ENCODE measurements at places on chromosomes 2 and 18.

DNA sequence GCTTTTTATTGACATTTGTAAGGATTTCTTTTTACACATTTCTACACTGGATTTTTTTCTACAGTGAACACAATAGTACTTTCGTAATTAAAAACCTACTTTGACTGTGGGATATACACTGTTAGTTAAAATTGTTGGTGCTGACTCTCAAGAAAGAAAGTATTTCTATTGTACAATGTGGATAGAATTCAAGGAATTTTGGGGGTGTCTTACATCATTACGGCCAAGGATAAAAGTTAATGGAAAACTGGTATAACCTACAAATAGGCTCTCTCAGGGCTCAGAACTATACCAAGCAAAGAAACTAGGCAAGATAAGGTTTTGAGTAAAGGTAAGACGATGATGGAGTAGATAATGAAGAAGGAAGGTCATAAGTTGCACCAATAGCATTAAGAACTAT is 198.4 kb upstream of the PARD3B start:
- no peak for DNase-seq

- DNase-seq = no peak
These were observed 60.5 kb upstream of the TMEM200C start for GRCh38 chr18:5955861-5956260.

DNA sequence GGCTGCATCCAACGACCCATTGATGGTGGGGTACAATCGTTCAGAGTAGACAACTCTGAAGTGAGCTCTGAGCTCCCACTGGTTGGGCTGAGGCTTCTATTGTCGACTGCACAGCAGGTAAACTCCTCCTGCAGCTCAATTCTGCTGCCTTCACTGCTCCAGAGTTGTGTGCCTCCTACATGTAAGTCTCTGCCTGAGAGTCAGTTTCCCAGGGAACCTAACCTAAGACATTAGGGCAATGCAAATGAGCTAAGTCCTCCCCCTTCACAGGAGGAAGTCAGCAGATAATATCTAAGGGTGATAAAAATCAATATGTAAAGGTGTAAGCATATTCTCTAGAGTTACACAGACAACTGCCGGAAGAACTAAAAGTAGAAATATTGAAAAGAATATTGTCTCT is 22.5 kb upstream of the ACYP2 start:
- no peak for DNase-seq

DNA sequence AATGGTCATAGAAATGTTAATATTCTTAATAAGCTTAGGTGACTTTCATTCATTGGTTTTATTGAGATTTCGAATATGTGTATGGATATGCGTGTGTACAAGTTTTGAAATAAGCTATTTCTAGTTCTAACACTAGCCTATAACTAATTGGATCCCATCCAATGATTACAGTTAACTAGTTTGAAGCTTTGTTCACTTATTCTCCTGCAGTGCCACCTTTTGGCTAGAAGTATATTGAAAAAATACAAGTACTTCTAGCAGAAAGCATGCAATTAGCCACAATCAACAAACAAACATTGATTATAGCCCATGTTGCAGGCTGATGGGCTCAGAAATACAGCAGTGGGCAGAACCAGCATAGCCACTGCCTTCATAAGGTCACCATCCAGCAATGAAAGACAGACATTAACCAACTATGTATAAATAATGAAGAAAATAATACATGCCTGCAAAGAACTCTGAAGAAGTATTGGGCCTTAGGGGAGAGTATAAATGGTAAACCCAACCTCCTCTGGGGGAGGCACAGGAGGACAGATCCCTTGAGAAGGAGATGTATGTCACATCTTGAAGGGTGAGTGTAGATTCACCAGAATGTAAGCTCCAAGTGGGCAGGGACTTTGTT is 5.1 kb upstream of the PIEZO2 start:
- DNase-seq = no peak

DNA sequence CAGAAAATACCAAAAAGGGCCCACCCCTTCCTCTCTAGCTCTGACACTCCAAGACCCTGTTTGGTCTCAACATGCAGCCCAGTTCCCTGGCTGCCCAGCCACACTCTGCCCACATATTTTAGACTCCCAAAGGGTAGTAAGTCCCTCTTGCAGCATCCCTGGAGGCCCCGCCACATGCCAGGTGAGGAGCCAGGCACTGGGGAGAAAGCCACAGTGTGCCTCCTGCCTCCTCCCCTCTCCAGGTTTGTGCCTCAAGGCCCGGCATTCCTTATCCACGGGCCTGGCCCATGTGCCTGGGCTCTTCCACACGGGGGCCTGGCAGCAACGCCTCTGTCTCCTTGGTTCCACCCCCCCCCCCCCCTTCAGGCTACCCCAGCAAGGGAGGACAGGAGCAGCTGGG is 75.5 kb downstream of the HS1BP3 start:
- DNase-seq = no peak

DNA sequence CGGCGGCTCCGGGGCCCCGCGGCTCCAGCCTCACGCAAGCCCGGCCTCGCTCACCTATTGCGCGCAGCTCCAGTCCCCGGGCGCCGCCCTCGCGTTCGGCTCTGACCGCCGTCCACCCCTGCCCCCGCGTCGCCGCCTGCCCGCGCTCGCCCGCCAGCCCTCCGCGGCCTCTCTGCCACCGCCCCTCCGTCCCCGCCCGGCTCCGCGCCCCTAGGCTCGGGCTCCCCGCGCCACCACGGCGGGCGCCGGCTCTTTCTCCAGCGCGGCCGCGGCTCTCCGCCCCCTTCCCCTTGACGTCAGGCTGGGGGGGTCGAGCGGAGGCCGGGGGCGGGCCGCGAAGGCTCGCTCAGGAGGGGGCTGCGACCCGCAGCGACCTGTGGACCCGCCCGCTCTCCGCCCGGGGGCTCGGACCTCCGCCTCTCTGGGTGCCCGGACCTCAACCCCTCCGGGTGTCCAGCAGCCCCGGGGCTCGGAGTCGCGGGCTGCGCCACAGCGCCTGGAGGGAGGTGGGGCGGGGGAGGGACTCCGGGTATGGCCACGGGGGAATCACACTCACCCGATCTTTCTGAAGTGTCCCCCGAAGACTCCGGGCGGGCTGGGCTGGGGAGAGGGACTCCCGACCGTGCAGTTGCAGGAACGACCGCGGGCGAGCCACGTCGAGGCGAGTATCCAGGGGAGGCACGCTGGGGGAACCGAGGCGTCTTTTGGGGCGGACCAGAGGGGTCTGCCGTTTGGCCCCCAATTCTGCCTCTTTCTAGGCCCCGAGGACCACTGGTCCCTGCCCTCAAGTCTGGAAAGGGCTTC is at the start of gene SEMA4C:
TSS of gene SEMA4C (minus strand) at position 259 of the 804 bp plus-strand sequence. CDS start 2,194 bp downstream, outside the sequence.
- DNase-seq = peak; percentile 51

DNA sequence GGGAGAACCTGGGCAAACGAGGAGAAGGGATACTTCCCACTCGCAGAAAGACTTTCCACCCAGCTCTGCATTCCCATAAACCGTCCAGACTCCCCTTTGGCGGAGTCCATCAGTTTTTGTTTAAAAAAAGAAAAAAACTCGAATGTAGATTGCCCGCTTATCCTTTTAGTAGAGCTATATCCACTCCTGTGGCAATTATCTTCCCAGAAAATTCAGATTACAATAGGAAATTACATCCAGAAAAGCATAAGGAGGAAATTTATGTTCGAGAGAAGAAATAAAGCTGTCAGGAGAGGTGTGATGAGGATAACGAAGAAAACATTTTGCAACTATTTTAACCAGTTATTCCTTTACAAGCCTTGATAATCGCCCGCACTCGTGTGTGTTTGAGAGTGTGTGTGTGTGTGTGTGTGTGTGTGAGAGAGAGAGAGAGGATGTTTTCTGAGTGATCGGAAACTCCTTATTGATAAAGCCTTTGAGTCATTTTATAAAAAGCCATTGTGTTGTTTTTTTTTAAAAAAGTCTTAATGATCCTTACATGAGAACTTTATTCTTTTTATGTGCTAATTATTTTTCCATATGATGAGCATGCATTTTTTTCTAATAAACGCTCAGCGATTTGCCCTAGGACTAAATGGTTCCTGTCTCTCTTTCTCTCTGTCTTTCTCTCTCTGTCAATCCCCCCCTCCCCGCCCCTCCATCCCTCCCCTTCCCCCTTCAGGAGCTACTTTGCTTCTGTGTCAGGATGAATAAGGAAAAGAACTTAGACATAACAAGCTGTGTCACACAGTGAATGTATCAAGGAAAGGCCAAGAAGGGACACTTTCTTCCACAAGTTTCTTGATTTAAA is 1.1 kb upstream of the PPP3R1 start:
- DNase-seq = peak; percentile 40

DNA sequence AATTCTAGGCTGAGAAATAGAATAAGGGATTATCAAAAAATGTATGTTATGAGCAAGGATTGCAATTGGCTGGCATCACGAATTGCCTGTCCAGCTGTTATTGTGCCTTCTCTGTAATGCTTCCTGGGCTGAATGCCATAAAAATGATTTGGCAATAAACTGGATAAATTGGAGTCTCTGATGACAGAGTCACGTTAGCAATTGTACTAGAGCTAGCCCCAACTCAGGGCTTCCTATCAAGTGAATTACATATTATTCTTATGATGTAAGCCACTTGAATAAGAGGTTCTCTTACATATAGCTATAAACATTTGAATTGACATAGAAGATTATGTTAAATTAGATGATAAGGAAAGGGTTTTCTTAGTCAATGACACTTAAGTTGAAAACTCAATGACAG is 607.5 kb upstream of the REG3G start:
- DNase-seq = no peak

DNA sequence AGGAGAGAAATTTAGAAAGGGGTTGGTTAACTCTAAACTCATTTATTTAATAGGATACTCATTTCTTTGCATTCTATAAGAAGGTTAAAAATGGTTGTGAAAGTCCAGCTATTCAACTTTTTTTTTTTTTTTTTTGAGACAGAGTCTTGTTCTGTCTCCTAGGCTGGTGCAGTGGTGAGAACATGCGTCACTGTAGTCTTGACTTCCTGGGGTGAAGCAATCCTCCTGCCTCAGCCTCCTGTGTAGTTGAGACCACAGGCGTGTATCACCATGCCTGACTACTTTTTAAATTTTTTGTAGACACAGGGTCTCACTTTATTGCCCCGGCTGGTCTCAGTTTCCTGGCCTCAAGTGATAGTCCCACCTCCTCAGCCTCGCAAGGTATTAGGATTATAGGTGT is 11.9 kb downstream of the ELP2 start:
- DNase-seq = no peak

GRCh38 chr18:63765837-63766236 is 9.4 kb upstream of the SERPINB7 start:
- DNase-seq = no peak

DNA sequence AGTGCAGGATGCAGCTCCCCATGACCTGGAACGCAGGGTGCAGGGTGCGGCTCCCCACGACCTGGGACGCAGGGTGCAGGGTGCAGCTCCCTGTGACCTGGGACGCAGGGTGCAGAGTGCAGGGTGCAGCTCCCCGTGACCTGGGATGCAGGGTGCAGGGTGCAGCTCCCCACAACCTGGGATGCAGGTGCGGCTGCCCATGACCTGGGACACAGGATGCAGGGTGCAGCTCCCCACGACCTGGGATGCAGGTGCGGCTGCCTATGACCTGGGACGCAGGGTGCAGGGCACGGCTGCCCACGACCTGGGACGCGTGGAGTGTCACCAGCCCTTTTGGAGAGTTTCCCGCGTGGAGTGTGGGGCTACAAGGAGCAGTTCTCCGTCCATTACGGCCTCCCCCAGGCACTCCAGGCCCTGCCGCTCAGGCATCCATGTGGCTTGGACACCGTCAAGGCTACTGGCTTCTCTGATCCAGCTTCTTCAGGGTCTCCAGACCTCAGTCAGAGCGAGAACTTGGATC is 38.7 kb downstream of the PXDN start:
- DNase-seq = no peak

- no peak for DNase-seq
These were observed 150.8 kb downstream of the PXDN start for GRCh38 chr2:1593371-1594122.

DNA sequence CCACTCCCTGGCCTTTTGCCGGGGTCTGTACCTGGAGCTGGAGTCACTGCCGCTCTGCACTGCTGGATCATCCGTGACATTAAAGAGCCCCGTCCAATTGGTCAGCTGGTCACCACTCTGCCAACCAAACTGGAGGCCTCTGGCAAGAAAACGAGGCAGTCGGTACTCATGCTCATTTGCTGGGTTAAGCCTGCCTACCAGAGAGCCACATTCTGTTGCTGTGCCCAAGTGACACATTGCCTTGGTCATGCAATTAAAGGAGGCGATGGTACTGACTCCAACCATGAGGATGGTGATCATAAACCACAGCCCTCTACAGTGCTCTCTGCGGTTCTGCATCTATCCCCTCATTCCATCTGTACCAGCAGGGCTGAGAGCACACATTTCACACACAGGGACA is 35.5 kb downstream of the ST8SIA5 start:
- no peak for DNase-seq

DNA sequence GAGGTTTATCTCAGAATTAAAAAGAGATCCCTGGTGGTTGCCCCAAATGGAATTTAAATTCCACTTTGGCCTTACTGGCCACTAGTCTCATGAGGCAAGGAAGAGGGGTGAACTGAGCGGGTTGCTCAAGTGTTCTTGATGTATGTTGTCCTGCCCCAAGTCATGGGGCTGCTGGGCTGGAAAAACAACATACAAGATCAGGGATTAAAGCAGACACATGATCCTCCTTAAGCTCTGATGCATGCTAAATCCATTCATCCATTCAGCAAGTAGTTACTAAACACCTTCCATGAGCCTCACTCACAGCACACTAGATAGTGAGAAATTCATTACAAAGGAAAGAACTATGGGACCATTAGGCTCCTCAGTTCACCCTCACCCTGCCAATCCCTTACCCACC is 196.3 kb downstream of the MREG start:
- no peak for DNase-seq

- peak; percentile 61 for DNase-seq
These were observed 22.7 kb upstream of the SPR start for GRCh38 chr2:72864500-72864899.

DNA sequence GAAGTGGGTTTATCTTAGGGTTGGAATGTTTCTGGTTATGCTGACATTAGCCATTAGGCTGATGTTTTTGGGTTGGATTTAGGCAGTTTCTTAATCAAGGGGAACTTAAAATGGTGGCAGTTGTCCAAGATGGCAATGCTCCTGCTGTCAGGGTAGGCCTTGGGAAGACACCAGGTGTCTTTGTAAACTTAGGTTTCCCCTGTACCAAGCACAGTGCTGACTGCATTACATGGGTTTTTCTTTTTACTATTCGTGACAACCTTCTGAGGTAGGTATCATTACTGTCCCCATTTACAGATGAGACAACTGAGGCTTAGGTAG is 528 bp upstream of the ATG16L1 start:
- no peak for DNase-seq

- no peak for DNase-seq
These were observed 18.2 kb downstream of the SLC4A1AP start for GRCh38 chr2:27681841-27682240.

GRCh38 chr2:215418064-215418963 is 17.6 kb downstream of the FN1 start:
- DNase-seq = no peak

DNA sequence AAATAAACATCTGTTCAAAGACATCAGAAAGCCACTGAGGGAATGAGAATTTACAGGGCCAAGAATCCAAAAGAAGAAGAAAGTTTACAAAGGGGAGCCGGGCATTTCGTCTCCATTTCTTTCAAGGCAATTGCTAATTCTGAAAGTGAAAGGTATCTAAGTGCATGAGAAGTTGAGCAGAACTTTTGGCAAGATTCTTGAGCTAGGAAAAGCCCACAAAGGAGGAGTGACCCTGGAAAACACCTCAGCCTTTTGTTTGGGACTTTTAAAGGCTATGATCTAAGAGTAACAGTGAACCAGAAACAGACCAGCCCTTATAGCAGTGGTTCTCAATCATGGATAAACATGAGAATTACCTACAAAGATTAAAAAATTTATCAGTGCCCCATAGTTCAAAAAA is 87.4 kb downstream of the MDH1 start:
- no peak for DNase-seq
